ENCODE measurements at places on chromosomes 11 and 22.

GRCh38 chr22:35894464-35894878 lies 134.2 kb downstream of the RBFOX2 start:
- no peak for DNase-seq

DNA sequence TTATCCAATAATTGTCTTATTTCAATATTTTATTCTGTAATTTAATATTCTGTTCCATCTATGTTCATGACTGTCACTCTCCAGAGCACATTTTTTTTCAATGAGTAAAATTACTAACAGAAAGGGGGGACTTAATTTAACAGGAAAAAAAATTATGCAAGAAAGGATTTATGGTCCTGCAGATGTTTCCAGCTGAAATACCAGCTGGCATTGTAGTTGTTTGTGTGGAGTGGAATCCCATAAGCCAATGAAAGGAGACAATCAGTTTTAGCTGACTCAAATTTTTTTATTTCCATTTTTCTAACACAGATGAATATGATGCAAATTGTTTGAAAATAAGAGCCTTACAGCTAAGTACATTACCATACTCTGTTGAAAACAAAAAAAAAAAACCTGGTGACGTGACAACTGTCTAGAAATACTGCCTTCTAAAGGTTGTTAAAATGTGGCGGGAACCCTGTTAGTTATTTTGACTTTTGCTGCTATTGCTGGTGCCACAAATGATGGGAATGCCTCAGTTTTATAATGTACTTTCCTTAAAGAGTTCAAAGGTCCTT lies 389.1 kb downstream of the ETS1 start:
- no peak for DNase-seq

DNA sequence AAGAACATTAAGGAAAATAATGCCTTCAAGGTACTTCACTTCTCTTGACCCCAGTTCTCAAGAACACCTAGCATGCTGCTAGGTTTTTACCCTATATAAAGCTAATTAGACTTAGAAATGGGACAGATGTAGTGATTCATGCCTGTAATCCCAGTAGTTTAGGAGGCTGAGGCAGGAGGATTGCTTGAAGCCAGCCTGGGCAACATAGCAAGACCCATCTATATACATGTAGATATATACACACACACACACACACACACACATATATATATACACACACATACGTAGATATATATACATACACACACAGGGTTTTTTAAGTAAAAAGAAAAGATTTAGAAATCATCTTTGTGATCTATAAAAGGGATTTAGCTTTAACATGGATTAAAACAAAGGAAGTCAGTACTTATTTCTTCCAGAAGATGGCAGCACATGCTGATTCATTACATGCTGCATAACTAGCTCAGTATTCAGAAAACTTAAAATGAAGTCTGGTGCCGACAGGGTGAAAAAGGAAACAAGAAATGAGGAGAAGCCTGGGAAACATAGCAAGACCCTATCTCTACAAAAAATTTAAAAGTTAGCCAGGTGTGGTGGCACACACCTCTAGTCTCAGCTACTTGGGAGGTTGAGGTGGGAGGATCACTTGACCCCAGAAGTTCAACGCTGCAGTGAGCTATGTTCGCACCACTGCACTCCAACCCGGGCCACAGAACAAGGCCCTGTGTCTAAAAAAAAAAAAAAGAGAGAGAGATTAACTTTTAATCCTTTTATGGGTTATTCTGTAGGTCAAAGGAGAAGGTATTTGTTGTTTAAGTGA lies 28.5 kb upstream of the RBX1 start:
- peak; percentile 74 for DNase-seq

- no peak for DNase-seq
These were observed 20.7 kb upstream of the SLC22A12 start for GRCh38 chr11:64570341-64570740.

GRCh38 chr11:129828301-129828836 lies 12.7 kb downstream of the TMEM45B start:
- no peak for DNase-seq

- DNase-seq, result no peak
These were observed 31.4 kb upstream of the GNAZ start for GRCh38 chr22:23038902-23039301.

DNA sequence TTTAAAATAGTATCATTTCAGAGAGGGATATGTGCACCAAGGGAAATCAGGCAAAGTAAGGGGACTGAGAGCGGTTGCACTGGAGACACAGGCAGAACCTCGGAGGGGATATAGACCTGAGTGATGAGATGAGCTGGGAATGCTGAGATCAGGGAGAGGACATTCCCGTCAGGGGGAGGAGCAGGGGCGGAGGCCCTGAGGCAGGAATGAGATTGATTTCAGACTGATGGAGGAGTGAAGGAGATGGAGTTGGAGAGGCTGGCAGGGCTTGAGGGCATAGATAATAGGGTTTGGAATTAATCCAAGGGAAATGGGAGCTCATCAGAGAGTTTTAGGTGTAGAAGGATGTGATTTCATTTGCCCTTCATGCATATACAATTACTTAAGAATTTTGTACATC lies 13.2 kb downstream of the CD6 start:
- no peak for DNase-seq

- no peak for DNase-seq
These were observed 323 bp upstream of the PANX1 start for GRCh38 chr11:94128291-94128745.

DNA sequence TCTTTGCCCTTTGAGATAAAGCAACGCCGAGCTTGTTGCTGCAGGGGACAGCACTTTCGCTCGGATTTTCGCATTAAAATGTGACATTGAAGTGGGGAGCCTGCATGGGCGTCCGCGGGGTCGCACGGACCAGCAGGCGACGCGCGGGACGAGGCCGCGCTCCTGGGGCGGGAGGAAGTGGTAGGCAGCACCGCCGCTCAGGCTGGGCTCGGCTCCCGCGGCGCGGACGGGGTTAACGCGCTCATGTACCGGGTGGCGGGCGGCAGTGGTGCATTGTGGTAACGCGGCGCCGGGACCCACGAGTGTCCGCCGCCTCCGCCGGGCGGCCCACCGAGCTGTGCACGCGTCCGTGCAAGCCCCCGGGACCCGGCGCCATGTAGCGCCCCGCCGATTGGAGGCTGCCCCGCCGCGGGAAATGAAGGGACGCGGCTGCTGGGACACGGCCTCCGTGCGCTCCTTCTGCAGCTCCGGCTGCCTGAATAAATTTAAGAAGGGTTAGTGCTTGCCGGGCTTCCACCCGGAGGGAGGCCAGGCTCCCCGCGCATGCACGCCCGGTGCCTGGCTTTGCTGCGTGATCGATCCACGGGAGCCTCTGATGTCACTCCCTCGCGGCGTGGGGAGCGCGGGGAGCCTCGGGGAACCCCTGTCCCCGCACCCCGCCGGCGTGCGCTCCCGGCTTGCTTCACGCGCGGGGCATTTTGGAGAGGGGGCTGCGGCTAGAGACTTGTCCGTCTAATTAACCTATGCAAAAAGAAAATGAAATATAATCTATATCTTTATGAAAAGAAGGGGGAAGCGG lies 127.7 kb downstream of the OSBP2 start:
- no peak for DNase-seq

DNA sequence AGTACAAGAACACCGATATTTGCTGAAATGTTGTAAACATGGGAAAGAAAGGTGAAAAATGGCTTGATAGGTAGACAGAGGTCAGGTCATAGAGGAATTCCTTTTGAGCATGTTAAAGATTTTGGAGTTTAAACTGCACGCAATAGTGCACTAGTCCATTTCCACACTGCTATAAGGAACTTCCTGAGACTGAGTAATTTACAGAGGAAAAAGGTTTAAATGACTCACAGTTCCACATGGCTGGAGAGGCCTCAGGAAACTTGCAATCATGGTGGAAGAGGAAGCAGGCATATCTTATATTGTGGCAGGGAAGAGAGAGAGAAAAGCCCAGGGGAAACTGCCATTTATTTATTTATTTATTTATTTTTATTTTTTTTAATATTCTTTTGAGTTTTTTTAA lies 5.0 kb downstream of the OR10A5 start:
- no peak for DNase-seq

- DNase-seq, result no peak
These were observed 9.4 kb downstream of the TOB2 start for GRCh38 chr22:41437198-41437597.

GRCh38 chr11:23859087-23859486 lies 637.8 kb upstream of the LUZP2 start:
- DNase-seq, result no peak

DNA sequence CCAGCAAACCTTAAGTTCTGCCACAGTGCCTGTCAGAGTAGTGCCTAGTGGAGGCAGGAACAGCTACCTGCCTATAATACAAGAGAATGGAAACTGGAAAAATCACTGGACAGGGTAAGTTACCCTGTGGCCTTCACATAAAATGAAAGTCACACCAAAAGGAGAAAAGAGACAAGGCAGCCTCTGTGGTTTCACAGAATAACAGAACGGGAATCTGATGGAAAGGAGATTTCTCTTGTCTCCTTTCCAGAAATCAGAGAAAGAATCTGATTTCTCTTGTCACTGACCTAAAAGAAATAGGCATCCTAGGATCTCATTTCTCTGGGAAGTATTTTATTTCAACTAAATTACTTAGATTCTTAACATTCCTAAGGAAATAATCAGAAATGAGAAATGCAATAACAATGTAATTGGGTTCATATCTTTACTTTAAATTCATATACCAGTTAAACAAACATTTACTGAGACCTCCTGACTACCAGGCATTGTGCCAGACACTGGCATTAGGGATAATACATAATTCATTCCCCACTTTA lies 41.6 kb downstream of the PRCP start:
- DNase-seq, result no peak

DNA sequence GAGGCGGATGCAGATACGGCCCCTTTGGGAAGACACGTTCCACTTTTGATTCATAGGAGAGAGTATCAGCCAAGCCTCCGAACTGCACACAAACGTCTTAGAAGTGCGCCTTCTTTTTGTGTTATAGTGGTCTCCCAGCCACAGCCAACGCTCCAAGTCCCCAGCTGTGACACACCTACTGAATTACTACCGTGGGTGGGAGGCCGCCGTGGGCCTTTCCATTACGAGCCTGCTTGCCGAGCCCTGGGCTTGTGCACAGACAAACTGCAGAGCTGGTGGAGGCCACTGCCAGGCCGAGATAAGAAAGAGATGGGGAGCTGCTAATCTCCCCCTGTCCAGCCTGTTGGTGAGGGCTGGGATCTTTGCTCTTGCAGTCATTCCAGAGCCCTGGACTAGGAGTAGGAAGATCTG lies 761 bp downstream of the HMBS start:
- DNase-seq, result no peak

- no peak for DNase-seq
These were observed 58.1 kb upstream of the PPP6R3 start for GRCh38 chr11:68402355-68403031.

Data from KBM-7 (cell line).